ENCODE measurements at places on chromosomes 6 and 20. TPM values are rescaled to one million over a fixed set of nuclear protein-coding genes. Genes with fewer than 3 reads are reported as not detected.

DNA sequence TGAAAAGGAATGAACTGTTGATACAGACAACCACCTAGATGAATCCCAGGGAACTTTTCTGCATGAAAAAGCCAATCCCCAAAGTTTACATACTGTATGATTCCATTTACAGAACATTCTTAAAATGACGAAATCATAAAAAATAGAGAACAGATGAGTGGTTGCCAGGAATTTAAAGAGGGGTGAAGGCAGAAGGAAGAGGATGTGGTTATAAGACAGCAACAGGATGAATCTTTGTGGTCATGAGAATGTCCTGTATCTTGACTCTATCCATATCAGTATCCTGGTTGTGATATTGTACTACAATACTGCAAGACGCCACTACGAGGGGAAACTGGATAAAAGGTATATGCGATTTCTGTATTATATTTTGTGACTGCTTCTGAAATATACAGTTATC lies 70.1 kb upstream of the EMILIN3 start:
- DNase-seq, result peak; percentile 52

GRCh38 chr6:40341726-40342125 lies 245.4 kb downstream of the LRFN2 start:
- DNase-seq, result no peak

DNA sequence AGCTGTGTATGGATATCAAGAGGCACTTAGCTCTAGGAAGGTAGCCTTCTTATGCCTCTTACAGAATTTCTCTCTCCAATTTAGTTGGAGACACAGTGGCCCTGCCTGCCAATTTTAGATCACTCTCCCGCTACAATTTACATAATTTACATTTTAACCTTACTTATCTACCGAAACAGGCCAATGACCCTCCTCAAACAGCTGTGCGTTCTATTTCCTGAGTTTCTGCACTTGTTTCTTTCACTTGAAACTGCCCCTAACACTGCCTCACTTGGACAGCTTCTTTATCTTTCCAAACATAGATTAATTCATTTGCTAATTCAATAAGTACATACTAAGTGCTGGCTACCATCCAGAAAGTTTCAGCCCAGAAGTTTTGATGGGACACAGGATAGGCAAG lies 52.9 kb upstream of the HDDC2 start:
- no peak for DNase-seq

The ZMYND8 gene
- 47.2 TPM for total RNA-seq

DNA sequence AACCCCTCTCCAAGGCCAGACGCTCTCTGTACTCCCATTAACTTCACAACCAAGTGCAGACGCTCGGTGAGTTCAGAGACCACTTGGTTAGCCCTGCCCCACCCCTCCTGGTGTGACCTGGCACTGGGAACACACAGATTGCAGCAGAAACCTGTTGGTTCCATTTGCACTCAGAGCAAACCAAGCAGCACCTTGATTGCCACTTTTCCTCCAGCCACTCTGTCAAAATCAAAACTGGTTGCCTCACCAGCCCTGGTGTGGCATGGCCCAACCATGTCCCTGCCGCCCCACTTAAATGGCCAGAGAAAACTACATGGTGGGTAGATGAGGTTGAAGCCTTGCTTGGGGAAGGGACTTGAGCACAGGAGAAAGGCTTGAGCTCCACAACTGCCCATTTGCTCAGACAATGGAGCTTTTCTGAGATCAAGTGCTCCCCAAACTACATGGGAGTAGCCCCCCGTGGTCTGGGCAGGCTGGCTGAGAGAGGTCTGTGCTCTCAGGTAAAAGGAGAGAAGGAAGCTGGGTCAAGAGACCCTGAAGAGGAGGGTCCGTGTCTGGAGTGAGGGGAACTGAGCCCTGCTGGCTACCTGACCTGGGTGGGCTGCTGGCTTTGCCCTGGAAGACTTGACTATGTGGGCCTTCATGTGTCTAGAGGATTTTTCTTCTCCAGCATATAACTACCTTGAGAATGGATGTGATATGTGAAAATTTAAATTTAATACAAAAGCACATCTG lies 43.4 kb downstream of the PLCG1 start:
- no peak for DNase-seq

- DNase-seq, result no peak
Observed at GRCh38 chr6:138500867-138501446, 1.7 kb upstream of the NHSL1 start.

GRCh38 chr6:33732385-33732784 lies 14.3 kb downstream of the IP6K3 start:
- DNase-seq, result no peak

DNA sequence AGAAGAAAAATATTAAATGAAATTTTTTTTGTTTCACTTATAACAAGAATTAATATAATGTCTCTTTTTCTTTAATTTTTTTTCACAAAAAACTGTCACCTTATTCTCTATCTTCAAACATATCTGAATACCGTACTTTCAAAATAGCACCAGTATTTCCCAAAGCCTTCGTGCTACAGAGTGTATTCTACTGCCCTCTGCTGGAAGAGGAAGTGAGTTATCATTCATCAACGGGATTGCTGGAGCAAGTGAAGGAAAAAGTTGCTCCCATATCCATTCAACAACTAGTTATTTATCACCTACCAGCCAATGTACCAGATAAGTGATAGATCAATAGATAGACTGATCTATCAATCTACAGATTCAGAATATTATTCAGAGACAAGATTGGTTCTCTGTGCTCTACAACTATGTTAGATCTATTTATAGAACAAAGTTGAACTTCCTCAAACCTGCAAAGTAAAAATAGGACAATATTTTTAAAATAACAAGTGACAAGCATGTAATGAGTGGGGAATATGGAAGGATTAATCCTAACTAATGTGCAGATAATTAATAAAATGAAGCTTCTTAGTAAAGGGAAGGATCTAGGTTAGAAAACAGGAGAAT lies 26.7 kb upstream of the TFAP2B start:
- no peak for DNase-seq

DNA sequence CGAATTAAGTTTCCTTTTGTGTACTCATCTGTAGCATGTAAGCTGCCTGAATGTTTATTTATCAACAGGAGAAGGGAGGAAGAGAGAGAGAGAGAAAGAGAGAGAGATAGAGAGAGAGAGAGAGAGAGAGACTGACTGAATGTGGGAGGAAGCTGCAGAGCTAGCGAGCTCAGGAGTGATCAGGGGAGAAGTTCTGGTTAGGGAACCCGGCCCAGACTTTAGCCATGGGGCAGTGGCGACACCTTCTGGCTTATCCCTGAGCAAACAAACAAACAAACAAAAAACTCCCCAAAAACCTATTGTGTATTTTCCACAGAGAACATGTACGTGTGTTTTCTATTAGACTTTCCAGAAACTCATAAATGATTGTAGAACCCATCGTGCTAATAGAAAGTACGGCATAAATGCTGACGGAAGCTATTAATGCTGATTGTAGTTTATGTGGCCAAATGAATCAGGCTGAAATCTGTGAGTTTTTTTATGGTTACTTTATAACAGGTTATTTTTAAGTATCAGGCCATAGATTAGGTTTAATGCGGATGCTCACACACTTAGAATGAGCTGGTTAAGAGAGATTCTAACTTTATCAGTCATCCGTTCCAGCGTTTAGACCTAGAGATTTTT lies 92.8 kb downstream of the CLIC5 start:
- peak; percentile 40 for DNase-seq

- DNase-seq, result no peak
Observed at GRCh38 chr6:50449128-50449527, 264.2 kb upstream of the TFAP2D start.

DNA sequence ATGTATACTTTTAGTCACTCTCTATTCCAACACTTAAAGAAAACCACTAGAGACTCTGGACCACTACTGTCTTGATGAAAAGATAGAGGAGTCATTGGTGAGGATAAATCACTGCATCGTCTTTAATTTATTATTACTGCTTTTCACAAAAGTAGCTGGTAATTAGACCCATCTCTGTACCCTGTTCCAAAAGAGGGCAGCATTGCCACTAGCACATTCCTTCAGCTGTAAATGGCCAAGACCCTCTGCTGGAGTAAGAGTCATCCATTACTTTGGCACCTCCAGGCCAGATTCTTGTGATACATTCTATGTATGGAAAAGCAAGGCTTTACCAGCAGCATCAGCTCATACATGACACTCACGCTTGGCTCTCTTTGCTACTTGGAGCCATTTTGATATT lies 49.5 kb upstream of the PREP start:
- no peak for DNase-seq

The PACSIN1 gene
- total RNA-seq, result 1.7 TPM

DNA sequence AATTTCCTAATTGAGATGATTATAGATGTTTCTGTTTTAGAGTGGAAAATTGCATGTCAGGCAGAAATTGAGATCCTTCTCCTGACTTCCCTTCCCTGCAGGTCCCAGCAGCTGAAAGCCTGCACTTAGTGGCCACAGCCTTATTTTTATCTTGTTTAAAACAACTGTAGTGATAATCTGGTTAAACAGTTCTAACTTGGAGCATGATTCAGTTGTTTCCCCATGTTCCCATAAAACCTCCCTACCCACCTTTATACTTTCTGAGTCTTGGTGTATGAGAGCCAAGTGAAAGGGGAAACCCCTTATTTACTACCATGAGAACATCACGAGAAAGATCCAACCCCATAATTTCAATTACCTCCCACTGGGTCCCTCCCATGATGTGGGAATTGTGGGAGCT lies 195.2 kb downstream of the SLC16A10 start:
- DNase-seq, result no peak

The BPIFB1 gene
- total RNA-seq, result not detected

The MOXD1 gene
- not detected for total RNA-seq

- DNase-seq, result no peak
Observed at GRCh38 chr6:1287103-1287591, 24.8 kb upstream of the FOXQ1 start.

- DNase-seq, result no peak
Observed at GRCh38 chr6:116528133-116528532, 16.7 kb downstream of the CALHM5 start.

The GINS1 gene
- 0.76 TPM for total RNA-seq

- DNase-seq, result no peak
Observed at GRCh38 chr20:17651760-17652388, 30.2 kb downstream of the RRBP1 start.

DNA sequence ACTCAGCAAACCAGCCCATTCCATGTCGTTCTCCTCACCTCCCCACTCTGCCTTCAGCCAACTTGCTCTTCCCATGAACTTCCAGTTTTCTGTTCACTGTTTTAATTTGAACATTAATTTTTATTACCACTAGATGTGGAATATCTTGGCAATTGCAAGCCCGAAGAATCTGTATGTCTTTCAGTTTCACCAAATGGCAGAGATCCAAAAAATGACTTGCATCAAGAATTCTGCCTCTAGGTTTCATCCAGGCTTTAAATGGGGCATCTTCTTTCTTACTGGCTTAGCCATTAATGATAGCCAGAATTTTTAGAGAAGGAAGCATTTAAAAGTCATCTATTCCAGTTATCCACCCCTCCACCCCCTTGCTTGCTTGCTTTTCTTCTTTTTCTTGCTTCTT lies 39.0 kb downstream of the CAP2 start:
- DNase-seq, result no peak

GRCh38 chr6:33191383-33192104 lies 723 bp downstream of the COL11A2 start:
- no peak for DNase-seq

GRCh38 chr6:144588697-144589325 lies 303.7 kb downstream of the UTRN start:
- DNase-seq, result no peak

- no peak for DNase-seq
Observed at GRCh38 chr6:143952947-143953701, 54.9 kb downstream of the PLAGL1 start.

DNA sequence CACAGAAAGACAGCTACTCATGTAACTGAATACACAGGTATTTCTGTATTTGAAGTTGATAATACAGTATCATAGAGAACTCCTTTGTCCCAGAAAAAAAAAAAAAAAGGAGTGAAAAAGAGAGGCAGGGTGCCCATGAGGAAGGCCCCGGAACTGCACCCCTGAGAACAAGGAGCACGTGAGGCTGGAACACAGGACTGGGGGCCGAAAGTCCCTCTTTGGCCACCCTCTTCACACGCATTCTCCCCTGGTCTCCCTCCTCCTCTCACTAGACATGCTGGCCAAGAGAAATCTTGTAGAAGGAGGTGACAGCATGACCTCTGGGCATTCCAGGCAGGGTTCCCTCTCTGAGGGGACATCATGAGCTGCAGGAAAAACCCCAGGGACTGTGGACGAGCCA lies 62.7 kb upstream of the TRAF3IP2 start:
- DNase-seq, result no peak

DNA sequence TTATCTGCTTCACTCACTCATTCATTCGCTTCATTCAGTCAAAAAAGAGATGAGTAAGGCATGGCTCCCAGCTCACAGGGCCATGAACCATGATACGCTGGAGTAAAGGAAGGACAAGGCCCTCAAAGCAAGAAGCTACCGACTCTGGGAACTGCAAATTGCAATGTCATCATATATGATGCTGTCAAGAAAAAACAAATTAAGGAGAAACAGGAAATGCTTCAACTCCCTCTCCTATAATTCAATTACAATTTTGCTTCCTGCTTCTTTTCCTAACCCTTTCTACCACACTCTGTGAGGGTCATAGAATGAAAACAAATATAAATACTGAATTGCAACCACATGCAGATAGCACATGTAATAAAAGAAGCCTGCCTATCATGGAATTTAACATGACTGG lies 725.7 kb upstream of the FLRT3 start:
- DNase-seq, result no peak

The MCCD1 gene
- not detected for total RNA-seq

The DNAH8 gene
- total RNA-seq, result 0.05 TPM

GRCh38 chr6:15476631-15477380 lies 186.0 kb downstream of the DTNBP1 start:
- no peak for DNase-seq

DNA sequence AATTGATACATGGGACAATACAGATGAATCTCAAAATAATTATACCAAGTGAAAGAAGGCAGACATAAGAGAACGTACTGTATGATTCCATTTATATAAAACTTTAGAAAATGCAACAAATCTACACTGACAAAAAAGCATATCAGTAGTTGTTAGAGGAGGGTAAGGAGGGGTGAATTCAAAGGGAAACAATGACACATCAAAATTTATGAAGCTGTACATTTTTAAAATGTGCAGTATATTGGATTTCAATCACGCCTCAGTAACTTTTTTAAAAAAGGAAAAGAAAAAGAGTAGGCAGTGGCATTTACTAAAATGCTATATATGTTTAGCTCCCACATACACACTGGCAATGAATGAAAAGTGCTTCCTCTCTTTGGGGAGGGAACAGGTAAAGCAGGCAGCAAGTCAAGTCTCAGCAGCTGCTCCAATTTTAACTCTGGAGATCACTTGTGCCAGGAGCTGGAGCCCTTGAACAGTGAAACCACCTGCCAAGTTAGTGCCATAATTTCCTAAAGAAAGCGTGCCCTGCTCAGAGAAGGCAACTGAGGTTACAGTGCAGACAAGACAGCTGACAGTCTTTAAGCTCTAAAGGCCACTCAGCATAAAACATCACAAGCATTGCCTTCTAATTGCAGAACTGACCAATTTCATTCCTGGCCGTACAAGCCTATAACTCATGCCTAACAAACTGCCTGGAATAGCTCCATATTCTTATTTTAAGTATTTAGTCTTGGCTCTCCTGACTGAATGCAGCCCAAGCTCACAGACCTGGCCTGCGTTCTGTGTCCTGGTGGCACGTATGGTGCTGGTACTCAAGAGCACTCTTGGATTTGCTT lies 10.9 kb downstream of the FKBP1A start:
- no peak for DNase-seq

The SLC25A27 gene
- 0.54 TPM for total RNA-seq

- no peak for DNase-seq
Observed at GRCh38 chr6:170062915-170063241, 228.0 kb downstream of the DLL1 start.

The TINAG gene
- not detected for total RNA-seq
